ENCODE measurements at places on chromosomes 3 and 15.
A peak's percentile ranks its signal among the peaks of the same experiment; 100 is the strongest.

DNA sequence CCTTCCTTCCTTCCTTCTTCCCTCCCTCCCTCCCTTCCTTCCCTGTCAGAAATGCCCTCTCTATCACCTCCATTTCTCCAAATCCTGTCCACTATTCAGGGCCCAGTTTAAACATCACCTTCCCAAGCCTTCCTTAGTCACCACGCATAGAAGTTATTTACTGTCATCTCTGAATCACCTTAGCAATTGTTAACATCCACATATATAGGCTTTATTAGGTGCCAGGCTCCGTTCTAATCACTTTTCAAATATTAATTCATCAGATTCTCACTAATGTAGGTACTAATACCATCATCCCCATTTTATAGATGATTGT is 1.1 kb upstream of the MAGEF1 start:
- no peak for DNase-seq

- no peak for DNase-seq
These were observed 3.4 kb downstream of the CIB2 start for GRCh38 chr15:78127882-78128281.

DNA sequence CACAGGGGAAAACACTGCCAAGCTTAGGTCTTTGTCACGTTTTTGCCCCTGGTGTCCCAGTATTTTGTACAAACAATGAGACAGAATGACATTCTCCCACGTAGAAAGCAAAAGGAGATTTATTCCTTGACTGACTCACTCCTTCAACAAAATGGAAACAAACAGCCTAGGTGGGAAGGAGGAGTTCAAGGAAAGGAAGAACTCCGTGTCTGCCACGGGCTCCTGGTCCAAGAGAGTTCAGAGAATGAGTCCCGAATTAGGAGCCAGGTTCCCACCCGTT is 8.1 kb downstream of the TLE3 start:
- DNase-seq: no peak

DNA sequence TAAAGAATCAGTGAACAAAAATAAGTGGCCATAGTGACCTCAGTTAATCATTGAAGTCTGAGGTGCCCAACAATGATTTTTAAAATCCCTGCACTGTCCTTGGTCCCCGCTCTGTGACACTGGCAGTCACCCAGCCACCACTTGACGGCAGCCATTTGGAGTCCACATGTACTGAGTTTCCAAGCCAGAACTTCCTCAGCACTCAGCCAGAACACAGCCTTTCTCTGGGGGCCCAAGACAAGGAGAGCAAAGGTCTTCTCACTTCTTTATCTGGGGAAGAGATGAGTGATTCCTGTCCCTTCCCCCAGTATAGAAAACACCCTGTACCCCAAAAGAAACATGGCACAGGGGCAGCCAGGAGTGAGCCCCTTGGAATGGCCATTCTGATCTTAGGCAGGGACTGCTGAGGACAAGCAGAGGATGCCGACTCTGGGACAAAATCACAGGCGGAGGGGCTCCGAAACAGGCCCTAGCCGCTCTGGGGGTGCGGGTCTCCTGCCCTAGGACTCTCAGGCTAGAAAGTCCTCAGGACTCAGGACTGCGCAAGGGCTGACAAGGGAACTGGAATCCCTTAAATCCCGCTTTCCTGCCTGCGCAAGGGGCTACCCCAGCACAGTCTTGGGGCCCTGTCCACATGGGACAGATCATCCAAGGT is 12.8 kb downstream of the PAK6 start:
- no peak for DNase-seq

- no peak for DNase-seq
These were observed 83.9 kb upstream of the CDAN1 start for GRCh38 chr15:42820811-42821210.

DNA sequence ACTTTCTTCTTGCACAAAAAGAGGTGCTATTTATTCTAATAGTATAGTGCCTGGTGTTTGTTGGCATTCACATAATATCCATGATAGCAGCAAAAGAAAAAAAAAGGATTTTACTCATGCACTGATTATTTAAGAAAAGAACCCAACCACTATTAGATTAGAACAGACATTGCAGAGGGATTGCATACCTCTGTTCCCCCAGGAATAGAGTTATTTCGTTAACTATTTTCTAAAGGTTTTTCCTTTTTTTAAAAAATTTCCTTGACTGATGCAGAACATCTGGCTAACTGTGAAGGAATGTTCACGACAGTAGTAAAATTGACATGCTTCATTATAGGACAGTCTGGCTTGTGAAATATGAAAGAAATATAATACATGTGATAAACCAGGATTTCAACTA is 136.6 kb upstream of the PTX3 start:
- no peak for DNase-seq

DNA sequence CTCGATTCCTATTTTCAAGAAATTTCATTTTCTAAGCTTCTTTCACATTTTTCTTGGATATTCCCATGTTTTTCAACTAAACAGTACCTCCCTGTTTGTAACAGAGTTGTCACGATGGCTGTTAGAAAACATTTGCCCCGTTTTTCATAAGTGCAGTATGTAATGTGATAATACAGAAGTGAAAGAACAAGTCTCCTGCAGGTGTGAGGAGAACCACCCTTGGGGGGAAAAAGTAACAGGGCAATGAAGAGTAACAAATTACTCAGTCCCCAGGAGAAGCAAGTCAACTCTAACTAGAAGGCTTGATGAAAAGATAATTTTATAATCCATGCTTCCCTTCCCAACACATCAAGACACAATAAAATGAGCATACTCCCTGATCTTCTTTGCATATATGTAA is 493.3 kb downstream of the FOXP1 start:
- DNase-seq: no peak

DNA sequence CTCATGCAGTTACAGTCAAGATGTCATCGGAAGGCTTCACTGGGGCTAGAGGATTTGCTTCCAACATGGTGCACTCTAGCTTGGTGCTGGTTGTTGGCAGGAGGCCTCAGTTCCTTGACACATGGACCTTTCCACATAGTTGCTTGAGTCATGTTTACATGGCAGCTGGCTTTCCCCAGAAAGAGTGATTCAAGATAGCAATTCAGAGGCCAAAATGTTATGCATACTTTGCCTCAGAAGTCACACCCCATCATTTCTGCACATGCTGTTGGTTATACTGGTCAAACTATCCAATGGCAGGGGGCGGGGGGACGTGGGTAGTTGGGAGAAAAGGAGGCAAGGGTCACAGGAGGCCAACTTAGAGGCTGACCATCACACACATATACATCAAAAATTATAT is 58.7 kb downstream of the FOXB1 start:
- no peak for DNase-seq

DNA sequence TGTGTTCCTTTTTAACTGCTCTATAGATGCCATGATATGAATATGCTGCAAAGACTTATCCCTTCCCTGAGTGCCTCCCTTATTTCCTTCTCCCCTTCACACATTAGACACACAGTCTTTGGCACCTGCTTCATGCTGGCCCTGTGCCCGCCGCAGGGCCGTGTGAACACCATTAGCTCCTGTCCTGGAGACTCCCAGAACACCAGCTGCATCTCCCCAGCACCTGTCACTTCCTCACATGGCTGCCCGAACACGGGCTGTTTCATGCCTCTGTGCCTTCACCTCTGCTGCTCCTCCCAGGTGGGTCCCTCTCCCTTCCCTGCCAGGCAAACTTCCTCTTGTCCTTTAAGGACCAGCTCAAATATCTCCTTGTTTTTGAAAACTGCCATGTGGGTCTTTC is 40.5 kb upstream of the SEC13 start:
- no peak for DNase-seq

DNA sequence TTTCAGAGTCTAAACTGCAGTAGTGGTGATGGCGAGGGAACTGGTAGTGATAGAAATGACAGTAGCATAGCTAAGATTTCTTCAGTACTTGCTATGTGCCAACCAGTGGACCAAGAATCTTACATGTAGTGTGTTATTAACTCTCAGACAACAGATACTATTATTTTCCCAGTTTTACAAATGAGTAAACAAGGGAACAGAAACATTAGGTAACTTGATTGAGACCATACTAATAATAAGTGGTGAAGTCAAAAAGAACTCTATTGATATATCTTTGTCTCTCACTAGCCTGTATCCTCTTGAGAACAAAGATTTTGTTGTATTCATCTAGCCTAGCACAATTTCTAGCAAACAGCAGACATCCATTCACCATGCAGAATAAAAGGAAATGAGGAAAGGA is 250.1 kb downstream of the ZBTB20 start:
- no peak for DNase-seq

- no peak for DNase-seq
These were observed 318.6 kb upstream of the LRRFIP2 start for GRCh38 chr3:37492977-37493471.

DNA sequence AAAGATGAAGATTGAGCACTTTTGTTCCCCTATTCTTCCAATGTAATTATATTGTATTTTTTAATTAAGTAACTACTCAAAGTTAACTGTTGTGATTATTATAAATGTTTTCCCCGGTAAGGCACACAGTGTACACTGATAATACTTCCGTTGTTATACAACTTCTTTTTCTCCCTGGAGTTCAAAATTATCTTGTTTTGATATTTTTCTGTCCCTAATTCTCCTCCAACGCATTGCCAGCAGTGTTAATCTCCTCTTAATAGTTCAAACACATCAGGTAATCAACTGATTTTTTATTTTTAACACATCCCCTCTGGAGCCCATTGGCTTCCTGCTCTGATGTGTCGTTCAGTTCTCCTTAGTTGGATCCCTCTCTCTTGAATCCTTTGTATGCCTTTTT is 32.3 kb upstream of the MFSD1 start:
- no peak for DNase-seq

DNA sequence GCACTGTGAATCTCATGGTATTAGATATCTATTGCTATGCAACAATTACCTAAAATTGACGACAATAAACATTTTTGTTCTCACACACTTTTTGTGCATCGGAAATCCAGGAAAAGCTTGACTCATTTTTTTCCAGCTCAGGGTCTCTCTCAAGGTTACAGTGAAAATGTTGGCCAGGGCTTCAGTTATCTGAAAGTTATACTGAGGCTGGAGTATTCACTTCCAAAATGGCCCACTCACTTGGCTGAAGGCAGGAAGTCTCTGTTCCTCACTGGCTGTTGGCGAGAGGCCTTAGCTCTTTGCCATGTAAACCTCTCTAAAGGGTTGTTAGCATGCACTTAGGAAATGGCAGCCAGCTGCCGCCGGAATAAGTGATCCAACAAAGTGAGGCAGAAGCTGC is 41.4 kb downstream of the OSTN start:
- DNase-seq: no peak

DNA sequence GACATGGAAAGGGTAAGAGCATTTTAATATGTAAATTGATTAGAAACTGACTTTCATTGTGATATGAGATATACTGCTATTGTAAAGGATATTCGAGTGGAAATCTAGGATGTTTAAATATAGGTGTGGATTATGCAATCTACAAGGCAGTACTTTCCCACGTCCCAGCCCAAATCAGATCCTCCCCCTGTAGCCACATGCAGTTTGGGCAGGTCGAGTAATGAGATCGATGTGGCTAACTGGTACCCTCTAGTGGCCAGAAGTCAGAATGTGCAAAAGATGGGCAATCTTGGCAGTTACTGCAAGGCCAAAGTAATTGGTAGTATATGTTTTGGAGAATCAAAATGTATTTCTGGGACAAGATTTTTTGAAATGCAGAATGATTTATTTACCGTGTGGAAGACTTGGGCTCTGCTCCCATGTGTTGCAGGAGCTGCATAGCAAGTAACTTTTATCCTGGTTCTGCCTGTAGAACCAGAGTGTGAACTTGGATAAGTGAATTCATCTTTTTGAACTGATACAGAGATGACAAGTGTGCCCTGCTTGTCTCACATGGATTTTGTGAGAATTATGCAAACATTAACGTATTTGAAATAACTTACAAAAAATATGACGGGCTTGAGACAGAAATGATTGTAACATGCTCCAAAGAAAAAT is 94.5 kb upstream of the ADAMTSL3 start:
- DNase-seq: peak; percentile 76

- no peak for DNase-seq
These were observed 10.5 kb upstream of the MUC4 start for GRCh38 chr3:195822131-195822696.

GRCh38 chr3:120908030-120908794 is at the start of gene STXBP5L:
TSS of gene STXBP5L (plus strand) at chr3:120908205. CDS start at chr3:120909579, 1,374 bp downstream.
- peak; percentile 93 for DNase-seq

- peak; percentile 88 for DNase-seq
These were observed 394 bp downstream of the OSBPL10 start for GRCh38 chr3:31980530-31981205.

DNA sequence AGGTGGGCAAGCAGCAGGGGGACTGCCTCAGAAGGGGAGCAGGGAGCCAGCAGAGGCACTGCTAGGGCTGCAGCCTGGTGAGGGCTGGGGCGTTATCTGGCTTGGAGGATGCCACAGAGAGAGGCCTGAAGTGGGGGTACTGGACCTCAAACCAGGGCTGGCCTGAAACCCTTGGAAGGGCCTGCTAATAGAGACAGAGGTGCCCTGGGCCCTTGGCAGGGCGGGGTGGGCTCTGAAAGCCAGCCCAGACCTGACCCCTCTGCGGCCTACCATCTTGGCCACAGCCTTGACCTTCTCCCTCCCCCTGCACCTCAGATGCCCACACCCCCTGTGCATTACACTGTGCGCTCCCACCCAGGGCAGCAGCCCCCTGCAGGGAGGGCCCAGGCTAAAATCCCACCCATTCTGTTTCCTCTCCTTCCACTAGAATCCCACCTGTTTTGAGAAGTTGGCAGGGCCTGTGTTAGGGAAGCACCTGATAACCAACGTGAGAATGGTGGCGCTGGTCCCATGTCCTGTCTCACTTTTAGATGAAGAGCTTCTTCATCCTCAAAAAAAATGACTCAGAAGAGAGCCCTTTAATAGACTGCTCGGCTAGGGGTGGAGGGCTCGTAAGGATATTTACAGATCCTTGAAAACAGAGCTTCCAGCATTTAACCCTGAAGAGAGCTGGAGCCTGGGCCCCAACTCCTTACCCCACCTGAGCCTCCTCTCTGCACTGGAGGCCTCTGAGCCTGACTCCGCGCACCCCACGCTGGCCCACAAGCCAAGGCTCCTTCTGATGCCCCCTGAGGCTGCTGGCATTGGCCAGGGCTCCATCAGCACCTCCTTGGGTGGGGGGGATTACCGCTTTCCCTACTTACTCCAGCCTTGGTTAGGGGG is 29.8 kb downstream of the LOXL1 start:
- DNase-seq: no peak

GRCh38 chr3:141795276-141795675 is 32.1 kb downstream of the GRK7 start:
- DNase-seq: no peak

DNA sequence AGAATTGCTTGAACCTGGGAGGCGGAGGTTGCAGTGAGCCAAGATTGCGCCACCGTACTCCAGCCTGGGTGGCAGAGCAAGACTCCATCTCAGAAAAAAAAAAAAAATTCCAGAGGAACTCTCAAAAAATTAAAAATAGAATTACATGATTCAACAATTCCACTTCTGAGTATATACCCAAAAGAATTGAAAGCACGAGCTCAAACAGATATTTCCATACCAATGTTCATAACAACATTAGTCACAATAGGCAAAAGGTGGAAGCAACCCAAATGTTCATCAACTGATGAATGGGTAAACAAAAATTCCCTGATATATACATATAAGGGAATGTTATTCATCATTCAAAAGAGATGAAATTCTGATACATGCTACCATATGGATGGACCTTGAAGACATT is 16.9 kb upstream of the MORF4L1 start:
- DNase-seq: no peak
